ENCODE measurements at places on chromosomes 2 and 18.

GRCh38 chr2:15745907-15746702, 154.4 kb downstream of the DDX1 start:
- DNase-seq = no peak

DNA sequence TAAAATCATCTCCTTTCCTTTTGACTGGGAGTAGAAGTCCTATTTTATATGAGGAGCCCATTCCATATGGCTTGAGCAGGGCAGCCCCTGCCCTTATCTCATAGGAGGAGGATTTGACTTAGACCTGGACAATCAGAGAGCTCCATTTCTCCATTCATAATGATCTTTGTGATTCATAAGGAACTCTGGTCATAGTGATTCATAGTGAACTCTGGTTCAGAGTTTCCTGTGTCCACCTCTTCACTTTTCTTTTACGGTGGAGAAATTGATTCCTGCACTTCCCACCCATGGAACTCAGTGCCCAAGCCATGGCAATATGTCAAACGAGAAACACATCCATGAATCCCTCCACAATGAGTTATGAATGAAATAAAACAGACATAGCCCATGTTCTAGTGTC, 12.8 kb upstream of the MYO3B start:
- DNase-seq = no peak

DNA sequence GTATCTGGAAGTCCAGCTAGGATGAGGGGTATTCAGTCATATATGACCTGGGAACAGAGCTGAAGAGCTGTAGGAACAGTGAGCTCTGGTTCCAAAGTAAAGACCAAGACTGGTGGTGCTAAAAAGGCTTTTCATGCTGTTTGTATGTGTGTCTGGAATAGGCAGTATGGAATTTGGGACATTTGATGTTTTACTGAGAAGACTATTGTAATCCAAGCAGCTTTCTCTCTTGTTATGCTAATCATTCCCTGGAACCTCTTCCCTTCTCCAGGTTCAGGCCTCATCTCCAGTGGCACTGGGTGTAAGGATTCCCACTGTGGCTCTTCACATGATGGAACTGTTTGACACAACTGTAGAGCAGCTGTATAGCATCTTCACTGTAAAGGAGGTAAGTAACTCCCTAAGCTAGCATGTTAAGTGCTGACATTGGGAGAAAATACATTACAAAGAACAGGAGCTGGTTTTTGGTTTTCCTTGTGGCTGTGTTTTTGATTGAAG, 23.3 kb downstream of the C2orf74 start:
- DNase-seq = no peak

GRCh38 chr2:86069091-86069685, 36.5 kb downstream of the POLR1A start:
- DNase-seq = no peak

DNA sequence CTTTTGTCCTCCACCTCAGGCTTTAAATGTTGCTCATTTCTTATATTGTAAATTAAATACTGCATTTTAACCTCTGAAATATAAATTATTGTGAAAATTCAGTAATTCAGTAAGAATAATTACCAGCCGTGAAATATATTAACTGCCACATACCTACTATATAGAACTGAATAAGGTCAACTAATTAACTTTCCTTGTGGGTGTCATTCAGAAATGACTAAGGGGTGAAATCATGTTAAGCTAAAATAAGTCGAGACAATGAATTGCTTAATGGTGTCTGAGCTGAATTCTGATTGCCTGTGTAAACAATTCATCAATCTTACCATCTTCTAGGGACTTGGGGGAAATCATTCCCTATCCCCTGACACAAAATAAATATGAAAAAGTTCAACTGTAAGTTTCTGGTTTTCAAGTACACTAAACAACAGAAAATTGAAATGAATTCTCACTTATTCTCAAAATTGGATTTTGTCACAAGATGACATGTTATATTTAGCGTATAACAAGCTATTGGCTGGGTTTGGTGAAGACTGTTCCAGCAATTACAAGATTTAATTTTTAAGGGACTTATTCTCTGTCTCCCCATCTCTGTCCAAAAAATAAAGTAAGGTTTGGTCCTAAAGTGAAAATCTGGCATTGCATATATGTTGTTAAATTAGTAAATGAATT, 255.1 kb downstream of the METTL4 start:
- no peak for DNase-seq

DNA sequence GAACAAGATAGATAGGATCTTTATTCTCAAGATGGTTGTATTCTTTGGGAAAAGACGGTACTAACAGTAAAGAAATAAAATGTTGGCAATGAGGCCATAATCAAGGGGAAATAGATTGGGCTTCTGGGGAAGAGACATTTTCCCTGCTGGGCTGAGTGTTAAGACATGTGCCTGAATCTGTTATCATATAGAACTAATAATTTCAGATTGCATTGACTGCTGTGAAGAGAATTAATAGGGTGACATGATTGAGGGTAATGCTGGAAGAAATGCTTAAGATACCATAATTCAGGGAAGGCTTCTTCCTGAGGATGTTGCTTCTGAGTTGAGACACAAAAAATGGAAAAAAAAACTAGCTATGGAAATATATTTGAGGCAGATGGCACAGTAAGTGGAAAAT, 105.0 kb downstream of the PTH2R start:
- DNase-seq = no peak

DNA sequence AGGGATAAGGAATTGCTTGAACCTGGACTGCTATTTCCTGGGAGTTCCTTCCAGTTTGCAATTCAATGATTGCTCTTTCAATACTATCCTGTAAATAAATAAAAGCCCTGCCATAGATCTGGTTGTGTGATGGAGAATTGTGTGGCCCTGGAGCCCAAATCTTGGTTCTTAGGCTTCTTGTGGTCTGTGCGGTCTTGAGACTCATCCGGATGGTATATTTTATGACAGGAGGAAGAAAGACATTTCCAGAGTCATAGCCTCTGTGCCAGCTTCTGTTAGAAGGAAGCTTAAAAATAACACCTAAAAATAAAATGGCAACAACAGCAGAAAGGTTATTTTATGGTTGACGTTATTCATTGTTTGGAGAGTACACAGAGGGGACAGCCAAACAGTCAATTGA, 137.7 kb downstream of the ABCA12 start:
- DNase-seq = no peak

- DNase-seq = no peak
These were observed 165.9 kb upstream of the CREB1 start for GRCh38 chr2:207363761-207364290.

DNA sequence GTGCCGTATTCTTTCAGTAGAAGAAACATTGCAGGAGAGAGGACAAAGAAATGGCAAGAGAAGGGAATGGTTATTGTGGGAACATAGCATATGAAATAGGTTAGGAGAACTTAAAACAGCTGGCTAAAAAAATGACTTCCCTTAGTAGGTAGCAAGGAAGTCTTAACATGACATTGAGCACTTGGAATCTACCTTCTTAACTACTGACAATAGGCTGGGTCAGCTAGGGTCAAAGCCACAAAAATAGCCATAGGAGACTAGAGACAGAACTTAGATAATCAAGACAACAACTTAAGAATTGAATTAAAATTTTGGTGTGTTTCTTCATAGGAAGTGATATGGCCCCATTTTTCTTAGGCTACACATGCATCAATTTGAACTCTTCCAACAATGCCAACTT, 227.9 kb downstream of the TCF4 start:
- no peak for DNase-seq
